ENCODE measurements at places on chromosomes 2 and 18.

- DNase-seq: no peak
Measured at GRCh38 chr2:3460156-3460555, 59.2 kb downstream of the ADI1 start.

GRCh38 chr2:200243441-200243840 lies 63.1 kb upstream of the SPATS2L start:
- DNase-seq: no peak

DNA sequence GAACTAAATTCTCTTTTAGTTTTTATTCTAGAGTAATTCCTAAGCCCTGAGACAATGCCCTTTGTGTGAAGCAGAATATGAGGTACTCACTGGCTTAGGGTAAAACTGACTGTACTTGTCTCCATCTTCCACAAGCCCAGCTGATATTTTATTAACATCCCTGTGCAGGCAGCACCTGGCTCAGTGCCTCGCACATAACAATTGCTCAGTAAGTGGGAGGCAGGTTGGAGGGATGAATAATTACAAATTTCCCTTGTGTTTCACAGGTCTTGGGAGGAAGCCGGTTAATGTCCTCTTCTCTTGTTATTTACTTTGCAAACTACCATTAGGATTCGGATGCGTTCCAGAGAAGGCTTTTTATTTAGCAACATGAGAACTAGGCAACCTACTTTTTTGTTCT lies 249.8 kb upstream of the FSHR start:
- no peak for DNase-seq

DNA sequence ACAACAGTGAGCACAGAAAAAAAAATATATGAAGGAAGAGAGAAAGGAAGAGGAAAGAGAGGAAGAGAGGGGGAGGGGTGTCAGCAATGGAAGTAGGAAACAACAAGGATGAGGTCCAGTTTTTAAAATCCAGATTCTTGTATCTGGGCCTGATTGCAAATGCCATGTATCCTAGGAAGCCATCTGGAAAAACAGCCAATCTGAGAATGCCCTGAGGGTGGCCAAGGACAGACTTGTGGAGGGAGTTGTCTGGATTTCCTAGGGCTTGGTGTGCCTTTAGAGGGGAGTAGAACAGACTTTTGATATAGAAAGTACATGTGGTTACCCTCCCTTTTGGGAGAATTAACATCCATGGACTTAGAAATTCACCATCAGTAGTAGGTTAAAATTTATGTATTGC lies 47.1 kb downstream of the PRKCE start:
- no peak for DNase-seq

GRCh38 chr2:6557737-6558136 lies 308.0 kb downstream of the CMPK2 start:
- DNase-seq: no peak

DNA sequence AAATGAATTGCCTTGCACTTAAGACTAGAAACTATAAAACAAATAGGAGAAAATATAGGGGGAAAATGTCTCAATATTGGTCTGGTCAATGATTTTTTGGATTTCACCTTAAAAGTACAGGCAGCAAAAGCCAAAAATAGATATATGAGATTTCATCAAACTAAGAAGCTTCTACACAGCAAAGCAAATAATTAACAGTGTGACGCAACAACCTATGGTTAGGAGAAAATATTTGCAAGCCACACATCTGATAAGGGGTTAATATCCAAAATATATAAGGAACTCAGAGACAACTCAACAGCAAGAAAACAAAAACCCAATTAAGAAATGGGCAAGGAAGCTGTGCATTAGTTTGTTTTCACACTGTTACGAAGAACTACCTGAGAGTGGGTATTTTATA lies 89.1 kb downstream of the MAIP1 start:
- DNase-seq: no peak

DNA sequence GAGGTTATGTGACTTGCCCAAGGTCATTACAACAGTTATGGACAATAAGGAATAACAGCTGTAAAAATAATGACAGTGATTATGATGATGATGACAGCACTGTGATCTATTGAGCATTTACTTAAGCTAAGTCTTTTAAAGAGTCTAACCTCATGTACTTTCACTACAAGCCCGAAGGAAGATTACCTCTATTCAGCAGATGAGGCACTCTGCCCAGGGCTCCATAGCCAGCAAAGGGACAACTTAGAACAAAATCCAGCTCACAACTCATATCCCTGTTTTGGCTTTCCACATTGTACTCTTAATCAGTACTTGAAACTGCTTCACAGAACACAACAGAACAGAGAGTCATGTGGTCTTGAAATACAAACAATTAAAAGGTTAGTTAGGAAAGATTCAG lies 290.2 kb downstream of the ZNF385B start:
- DNase-seq: no peak

GRCh38 chr2:241108271-241109209 lies 6.5 kb upstream of the MTERF4 start:
- DNase-seq: no peak

DNA sequence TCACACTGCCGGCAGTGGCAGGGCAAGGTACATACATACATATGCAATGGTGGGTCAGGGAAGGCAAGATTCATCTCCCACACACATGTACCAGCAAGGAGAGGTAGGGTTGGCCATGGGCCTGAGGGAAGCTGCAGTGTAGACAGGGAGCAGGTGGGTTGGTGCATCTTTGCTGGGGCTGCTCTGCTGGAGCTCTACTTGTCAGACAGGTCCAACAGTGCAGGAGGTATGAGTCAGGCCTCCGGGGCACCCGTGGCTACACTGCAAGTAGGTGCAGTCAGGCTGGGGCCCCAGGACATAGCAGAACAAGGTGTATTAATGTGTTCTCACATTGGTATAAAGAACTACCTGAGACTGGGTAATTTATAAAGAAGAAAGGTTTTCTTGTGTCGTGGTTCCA lies 281.1 kb upstream of the COL3A1 start:
- no peak for DNase-seq

GRCh38 chr18:71001597-71001996 lies 712.8 kb downstream of the SOCS6 start:
- DNase-seq: no peak

GRCh38 chr2:167814881-167815718 lies 432.3 kb downstream of the STK39 start:
- DNase-seq: no peak

- peak; percentile 15 for DNase-seq
Measured at GRCh38 chr18:582465-582864, 2.3 kb downstream of the CETN1 start.

GRCh38 chr18:59049721-59050660 lies 89.7 kb upstream of the SEC11C start:
- no peak for DNase-seq

GRCh38 chr2:26584191-26584590 lies 57.0 kb downstream of the CIB4 start:
- DNase-seq: no peak

GRCh38 chr2:191243154-191243553 lies 2.0 kb upstream of the MYO1B start:
- no peak for DNase-seq

GRCh38 chr2:20917287-20917660 lies 94.4 kb upstream of the LDAH start:
- DNase-seq: no peak

GRCh38 chr2:185227391-185227790 lies 511.2 kb upstream of the FSIP2 start:
- no peak for DNase-seq

DNA sequence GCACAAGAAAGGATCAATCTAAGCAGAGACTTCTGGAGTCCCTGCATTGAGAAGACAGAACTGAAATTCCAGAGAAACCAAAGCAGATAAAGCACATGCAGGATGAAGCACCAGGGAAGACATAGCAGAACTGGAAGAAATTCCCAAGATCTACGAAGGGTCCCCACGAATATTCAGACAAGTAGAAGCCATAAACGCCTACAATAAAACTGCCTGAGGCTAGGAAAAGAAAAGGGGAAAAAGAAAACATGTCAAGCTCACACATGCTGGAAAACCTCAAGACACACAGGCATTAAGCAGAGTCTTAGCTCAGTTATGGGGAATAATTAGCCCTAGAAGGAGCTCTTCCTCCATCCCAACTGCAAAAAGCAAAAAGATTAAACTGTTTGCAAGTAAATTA lies 171.2 kb downstream of the NBAS start:
- no peak for DNase-seq

DNA sequence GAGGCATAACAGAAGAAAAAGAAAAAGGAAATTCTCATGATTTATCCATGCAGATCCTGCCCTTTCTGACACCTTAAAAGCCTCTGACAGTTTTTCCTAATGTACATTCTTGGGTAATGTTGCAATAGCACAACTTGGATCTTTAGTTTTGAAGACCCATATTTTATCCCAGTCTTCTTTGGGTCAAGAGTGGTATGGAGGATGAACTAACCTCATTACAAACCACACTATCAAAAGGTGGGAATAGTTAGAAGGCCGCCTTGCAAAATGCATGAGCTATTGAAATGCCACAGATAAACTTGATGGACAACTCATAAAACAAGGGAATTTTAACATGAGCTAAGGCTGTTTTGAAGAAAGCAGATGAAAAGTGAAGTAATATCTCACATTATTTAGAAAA lies 1479.8 kb upstream of the ACVR2A start:
- DNase-seq: no peak

DNA sequence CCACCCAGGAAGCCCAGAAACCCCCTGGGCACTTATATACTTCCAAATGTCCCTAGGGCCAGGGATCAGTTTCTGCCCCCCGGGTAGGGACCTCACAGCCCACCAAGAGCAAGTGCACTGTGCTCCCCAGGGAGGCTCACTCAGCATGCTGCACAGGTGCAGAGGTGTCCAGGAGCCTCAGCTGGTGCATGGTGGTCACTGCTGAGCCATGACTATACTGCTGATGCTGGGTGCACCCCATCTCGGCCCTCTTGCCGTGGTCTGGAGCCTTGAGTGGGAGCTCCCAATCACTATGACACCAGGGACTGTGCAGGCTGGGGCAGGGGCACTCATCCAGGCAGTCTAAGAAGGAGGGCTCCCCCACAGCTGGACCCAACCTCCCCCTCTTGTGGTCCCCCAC lies 617.8 kb upstream of the RAB6C start:
- no peak for DNase-seq

DNA sequence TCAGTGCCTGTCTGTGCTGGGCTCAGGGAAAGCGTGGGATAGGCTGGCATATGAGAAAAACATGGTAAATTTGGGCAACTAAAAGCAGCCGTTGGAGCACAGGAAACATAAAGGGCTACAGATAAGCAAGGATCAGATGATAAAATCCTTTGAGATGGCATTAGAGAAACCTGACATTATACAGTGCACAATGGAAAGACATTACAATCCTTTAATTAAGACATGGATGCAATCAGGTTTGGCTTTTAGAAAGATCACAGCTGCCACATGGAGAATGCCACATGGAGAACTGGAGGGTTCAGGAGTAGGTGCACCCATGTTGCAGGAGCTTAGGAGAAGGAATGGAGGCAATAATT lies 117.3 kb downstream of the CDC42EP3 start:
- DNase-seq: no peak

GRCh38 chr2:222057347-222058073 lies 241.3 kb downstream of the PAX3 start:
- peak; percentile 24 for DNase-seq

DNA sequence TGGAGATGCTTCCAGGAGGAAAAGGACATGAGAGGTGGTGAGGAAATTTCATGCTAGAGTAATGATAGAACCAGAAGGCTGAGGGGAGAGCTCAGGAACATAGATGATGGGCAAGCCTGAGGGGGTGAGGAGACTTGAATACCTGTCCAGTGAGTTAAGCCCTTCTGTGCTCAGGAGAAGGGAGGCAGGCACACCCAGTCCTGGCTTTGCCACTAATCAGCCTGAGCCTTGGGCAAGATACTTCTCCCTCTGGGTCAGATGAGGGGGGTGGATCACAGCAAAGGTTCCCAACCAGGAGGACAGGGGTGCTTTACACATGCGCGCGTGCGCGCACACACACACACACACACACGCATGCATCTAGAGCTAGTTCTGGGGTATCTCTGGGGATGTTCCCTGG lies 151.6 kb upstream of the MSH6 start:
- no peak for DNase-seq

DNA sequence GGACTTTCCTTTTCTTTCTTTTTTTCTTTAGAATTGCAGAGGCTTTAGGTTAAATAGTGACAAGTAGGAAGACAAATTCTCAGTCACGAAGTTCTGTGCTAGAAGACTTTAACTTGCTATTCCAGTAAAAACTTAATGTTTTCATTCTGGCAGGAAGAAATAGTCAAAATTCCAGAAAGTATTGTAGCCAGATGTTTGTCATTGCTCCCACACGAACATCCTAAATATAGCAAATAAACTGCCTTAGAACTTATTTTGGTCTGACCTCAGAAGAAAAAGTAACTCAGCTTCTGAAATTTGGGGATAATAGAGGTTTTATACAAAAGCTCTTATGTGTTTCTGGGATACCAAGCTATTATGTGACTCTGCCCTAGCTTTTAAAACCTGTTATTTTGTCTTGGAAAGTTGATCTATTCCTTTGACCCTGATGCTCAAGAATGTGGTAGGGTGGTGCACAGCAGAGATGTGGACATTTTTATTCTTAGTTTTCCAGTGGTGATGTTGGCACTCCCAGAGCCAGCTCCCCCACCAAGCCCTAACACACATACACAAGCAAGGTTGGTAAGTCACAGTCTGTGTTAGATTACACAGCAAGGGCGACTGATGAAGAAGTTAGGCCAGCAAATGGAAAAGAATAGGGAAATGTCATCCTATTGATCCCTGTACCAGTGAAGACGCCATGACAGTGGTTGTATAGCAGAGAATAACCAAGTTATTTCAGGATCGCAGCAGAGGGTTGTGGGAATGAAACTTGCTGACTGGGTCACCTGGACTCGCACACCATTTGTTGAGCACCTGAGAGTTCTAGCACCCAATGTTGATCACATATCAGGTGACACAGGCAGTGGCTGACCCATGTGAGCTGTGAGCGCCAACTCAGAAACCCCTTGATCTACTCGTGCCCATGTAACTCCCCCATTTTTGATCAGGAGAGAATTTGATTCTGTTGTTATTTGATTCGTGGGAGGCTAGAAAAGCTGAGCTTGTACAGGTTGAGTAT lies 23.7 kb downstream of the FARP2 start:
- no peak for DNase-seq

- no peak for DNase-seq
Measured at GRCh38 chr2:17160594-17160993, 357.6 kb downstream of the RAD51AP2 start.

GRCh38 chr2:240300261-240300821 lies 135.1 kb upstream of the GPC1 start:
- DNase-seq: no peak

GRCh38 chr18:27785815-27786471 lies 391.0 kb downstream of the CDH2 start:
- no peak for DNase-seq

DNA sequence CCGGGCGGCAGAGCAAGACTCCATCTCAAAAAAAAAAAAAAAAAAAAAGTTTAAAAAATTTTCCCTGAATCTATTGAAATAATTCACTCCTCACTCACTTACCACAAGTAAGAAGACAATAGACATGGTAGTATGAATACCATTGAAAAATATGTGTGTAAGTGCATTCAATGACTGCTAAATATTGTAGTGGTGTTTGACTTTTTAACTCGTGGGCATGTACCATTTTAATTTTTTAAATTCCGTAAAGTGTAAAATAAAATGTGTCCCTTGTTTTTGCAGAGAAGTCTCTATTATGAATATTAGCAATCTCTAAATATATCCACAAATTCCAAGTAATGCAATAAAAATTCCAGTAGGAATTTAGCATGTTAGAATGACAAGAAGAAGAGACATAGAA lies 134.1 kb downstream of the COPS8 start:
- no peak for DNase-seq
